ENCODE measurements at places on chromosomes 7 and 10.
A peak's percentile ranks its signal among the peaks of the same experiment; 100 is the strongest.

- DNase-seq, result no peak
These were observed 75.3 kb downstream of the GLI3 start for GRCh38 chr7:42161719-42162118.

DNA sequence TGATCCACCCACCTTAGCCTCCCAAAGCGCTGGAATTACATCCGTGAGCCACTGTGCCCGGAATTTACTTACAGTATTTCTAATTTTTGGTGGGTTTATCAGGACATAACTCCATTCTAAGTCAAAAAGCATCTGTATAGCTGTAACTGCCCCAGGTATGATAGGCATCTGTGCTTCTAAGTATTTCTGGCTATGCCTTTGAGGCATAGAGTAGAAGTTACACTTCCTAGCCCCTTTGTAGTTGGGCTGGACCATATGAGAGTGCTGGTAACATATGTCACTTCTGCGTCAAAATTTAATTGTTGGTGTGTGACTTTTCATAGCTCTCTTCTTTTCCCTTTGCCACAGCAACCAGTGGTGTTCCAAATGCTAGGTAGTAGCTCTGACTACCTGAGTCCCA is 153.3 kb downstream of the RTKN2 start:
- no peak for DNase-seq

DNA sequence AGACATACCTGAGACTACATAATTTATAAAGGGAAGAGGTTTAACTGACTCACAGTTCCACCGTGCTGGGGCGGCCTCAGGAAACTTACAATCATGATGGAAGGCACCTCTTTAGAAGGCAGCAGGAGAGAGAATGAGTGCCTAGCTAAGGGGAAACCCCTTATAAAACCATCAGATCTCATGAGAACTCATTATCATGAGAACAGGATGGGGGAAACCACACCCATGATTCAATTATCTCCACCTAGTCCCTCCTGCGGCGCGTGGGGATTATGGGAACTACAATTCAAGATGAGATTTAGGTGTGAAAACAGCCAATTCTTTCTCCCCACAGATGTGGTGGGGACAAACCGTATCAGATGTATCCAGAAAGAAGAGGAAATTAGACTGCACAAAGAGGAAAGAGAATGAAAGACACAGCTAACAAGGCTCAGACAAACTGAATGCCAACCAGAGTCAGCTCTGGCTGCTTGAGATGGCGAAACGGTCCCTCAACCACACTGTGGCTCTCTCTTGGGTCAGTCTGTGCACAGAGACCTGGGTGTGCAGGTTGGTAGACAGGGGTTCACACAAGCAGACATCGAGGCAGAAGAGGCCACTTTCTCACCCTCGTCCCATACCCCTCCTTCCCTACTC is 375.6 kb downstream of the SFMBT2 start:
- DNase-seq, result no peak

DNA sequence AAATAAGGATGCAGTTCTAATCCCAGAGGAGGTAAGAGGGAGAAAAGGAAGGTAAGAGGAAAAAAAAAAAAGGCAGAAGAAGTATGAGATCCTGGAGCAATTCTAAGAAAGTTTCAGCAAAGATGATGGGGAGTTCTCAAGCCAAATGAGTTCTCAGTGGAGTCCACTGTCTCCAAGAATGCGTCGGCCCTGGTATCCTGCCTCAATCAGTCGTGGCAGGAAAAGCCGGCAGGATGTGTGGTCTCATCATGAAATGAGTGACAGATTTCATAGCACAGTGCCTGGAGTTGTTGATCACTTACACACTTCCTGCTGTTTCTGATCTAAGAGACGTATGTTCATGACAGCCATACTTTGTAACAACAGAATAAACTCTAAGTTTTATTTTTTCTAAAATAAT is 554.9 kb downstream of the NXPH1 start:
- DNase-seq, result no peak

DNA sequence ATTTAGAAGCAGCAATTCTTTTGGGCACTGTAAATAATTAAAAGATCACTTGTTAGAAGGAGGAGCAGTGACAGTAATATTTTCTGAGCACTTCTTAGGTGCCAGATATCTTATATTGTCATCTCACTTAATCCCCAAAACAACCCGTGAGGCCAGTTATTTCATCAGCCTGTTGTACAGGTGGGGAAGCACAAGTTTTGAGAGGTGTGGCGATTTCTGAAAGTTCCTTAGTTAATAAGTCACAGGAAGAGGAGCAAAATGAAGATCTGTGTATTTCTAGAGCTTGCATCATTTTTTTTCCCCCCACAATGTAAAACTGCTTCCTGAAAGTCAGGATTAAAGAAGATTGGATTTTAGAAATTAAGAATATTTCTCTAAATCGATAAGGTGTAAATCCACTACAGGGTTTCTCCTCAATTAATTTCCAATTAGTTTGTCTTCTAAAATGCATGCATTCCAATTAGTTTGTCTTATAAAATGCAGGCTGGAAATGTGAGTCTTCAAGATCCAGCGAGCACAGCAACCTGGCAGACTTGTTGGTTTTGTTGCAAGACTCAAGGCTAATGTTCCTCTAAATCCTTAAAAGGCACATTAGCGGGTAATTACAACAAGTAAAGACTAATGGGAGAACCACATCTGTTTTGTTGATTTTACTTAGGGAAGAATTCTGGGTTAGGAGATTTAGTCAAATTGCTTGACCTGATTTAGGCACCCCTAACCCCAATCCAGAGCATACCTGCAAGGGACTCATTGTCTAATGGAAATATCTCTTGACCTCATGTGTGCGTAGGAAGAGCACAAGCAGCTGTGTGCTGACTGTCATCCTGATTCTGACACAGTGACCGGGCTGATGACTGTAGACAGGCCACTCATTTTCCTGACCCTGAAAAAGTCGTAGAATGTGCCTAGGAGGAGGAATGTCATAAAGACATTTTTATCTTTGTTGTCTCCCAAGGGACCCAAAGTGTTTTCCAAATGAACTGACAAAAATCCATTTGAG is 272.0 kb downstream of the BAMBI start:
- no peak for DNase-seq

- DNase-seq, result no peak
These were observed 25.1 kb downstream of the SLC26A5 start for GRCh38 chr7:103420857-103421384.

- DNase-seq, result no peak
These were observed 16.5 kb downstream of the GATA3 start for GRCh38 chr10:8071006-8071405.

DNA sequence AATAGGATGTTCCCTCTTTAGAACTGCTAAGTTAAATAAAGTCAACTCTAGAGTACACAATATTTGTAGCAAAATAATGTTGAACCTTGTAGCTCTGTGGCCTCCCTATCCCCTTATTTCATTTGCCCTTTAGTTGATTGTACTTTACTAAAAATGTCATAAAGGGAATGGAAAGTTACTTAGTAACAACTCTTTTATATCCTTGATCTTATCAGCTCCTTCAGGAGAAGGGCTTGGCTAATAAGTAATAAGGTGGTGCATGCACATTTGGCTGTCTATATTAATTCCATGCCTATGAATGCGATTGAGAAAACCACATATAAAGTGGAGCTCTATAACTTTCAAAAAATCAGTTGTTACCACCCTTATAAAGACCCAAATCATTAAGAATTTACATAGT is 41.5 kb upstream of the GATA3 start:
- no peak for DNase-seq

DNA sequence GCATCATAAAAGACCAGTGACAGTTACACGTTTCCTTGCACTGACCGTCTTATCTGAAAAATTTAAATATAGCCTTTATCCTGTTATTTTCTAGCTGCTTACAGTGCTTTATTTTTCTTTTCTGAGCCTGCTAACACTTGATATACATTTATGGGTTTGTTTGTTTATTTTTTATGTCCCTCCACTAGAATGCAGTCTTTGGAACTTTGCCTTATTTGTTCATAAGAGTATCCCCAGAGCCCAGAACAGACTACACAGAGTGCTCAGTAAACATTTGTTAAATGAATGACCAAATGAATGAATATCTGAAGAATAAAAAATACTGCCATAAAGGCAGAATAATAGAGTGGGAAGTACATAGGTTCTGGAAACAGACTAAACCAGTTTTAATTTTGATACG is 202.3 kb upstream of the LRRN3 start:
- no peak for DNase-seq

DNA sequence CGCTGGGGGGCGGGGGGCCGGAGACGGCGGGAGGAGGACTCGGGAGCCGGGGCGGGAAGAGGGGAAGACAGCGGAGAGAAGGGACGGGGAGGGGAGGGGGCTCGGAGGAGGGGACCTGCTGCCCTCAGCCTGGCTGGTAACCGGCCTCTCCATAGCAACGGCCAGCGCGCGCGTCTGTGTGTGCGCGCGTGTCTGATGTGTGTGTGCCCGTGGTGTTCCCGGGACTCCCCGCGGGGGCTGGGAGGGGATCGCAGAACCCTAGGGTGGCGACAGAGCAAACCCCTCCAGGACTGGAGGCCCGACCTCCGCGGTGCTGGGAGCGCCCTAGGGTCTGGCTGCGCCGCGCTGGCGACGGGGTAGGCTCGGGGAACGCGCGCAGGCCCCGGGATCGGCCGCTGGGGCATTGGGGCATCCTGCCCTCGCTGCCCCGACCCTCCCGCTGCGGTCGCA is 356.3 kb downstream of the DNAJB6 start:
- no peak for DNase-seq

- DNase-seq, result no peak
These were observed 14.0 kb downstream of the AOAH start for GRCh38 chr7:36710186-36710791.

- DNase-seq, result peak; percentile 79
These were observed 159.7 kb downstream of the SGMS1 start for GRCh38 chr10:50464004-50464409.

GRCh38 chr7:29196191-29196590 is 1.6 kb downstream of the CHN2 start:
- DNase-seq, result peak; percentile 4

GRCh38 chr7:30266686-30267085 is 17.7 kb upstream of the ZNRF2 start:
- no peak for DNase-seq

DNA sequence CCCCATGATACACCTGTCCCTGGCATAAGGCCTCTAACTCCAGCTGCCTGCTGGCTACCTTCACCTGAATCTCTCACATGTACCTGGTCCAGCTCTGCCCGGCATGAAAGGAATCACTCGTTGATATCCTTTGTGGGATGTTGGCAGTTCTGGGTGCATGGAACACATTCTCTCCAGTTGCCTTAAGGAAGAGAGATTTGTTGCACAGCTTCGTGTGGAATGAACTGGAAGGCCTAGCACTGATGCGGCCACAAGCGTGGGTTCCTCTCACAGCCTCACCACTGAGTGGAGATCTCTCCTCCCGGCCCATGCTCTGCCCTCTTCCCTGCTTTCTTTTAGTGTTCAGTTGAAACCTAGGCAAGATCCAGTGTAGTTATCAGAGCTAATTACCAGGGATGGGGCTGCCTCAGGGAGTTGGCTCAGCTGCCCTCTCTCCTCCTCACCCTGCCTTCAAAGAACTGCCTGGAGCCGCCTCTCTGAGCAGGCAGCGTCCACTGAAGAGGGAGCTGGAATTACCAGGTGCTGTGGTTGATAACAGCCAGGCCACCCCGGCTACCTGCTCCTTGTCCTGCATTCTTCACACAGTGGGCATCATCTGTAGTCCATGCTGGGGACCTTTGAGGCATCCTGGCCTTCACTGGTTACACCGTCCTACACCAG is 194.3 kb downstream of the CCDC3 start:
- no peak for DNase-seq

GRCh38 chr7:17255926-17256325 is 42.5 kb upstream of the AHR start:
- peak; percentile 39 for DNase-seq

DNA sequence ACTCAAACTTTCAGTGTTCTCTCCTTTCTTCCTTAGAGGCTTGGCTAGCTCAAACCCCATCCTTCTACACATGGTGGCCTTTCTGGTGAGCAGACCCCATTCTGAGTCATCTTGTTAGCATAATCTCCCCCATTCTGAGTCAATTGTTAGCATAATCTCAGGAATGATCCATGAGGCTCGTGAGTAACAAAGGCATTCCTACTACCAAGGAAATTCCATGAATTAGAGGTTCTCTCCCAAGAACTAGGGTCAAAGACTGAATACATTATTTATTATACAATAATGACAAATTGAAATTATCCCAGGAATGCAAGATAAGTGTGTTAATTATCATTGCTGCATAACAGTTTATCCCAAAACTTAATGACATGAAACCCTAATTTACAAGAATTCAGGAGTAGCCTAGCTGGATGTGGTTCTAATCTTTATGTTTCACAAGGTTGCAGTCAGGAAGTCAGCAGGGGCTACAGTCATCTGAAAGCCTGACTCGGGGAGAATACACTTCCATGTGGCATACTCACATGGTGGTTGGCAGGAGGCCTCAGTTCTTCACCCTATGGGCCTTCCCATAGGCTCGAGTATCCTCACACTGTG is 100.2 kb downstream of the MMRN2 start:
- no peak for DNase-seq

GRCh38 chr7:42831718-42832522 is 80.0 kb downstream of the C7orf25 start:
- DNase-seq, result peak; percentile 5

DNA sequence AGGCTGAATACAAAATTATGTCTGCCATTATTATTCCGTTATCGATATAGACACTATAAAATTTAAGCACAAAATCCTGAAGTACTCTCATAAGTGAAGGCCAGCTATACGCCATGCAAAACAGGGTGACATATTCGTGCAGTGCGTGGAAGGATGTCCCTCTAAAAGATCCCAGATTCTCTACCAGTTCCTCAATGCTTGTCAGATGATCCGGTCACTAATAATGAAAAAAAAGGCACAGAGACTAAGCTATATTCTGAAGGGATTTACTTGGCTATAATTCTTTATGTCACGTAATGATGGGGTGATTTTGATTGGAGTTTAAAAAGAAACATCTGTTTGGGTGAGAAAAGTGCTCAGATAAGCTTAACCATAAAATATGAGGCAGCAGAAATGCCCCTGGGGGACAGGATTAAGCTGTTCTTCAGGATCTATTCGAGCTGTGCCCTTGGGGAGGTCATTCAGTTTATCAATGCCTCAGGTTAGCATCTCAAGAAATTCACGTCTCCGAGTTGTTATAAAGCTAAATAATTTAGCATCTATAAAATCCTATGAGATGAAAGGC is 229.7 kb upstream of the PITRM1 start:
- no peak for DNase-seq

- no peak for DNase-seq
These were observed 214.2 kb downstream of the GLI3 start for GRCh38 chr7:42022791-42023190.

- no peak for DNase-seq
These were observed 507.1 kb upstream of the C7orf33 start for GRCh38 chr7:148083448-148083847.

GRCh38 chr7:146875237-146875785 is 758.7 kb downstream of the CNTNAP2 start:
- no peak for DNase-seq

DNA sequence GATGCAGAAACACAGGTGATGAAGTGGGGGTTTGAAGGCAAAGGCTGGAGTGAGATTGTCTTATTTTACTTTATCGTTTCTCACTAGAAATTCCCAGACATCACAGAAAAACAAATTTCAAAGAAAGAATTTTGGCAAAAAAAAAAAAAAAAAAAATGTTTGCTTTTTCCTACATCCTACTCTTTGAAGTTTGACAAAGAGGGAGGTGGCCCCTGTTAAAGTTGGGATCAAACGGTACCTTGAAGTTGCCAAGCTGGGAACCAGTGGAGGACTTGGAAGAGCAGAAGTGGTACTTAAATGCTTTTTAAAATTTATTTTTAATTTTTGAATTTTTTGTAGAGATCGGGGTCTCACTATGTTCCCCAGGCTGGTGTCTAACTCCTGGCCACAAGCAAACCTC is 63.9 kb upstream of the KIF5B start:
- no peak for DNase-seq

GRCh38 chr10:21720090-21720489 is 186.1 kb downstream of the MLLT10 start:
- no peak for DNase-seq
